ENCODE measurements at places on chromosomes 7 and 10. TPM values are rescaled to one million over a fixed set of nuclear protein-coding genes. Genes with fewer than 3 reads are reported as not detected.

RGR gene
- polyA plus RNA-seq = not detected

ABCB4 gene
- 0.67 TPM for polyA plus RNA-seq

CREM gene
- polyA plus RNA-seq = 33.9 TPM

CALHM2 gene
- polyA plus RNA-seq = 11.1 TPM

C10orf67 gene
- 0.50 TPM for polyA plus RNA-seq

NME8 gene
- polyA plus RNA-seq = not detected

FAM237B gene
- 0.17 TPM for polyA plus RNA-seq

CCDC172 gene
- not detected for polyA plus RNA-seq

JCAD gene
- 88.4 TPM for polyA plus RNA-seq

RABGEF1 gene
- polyA plus RNA-seq = 31.9 TPM

KNDC1 gene
- polyA plus RNA-seq = 3.8 TPM

PRKAG2 gene
- 18.6 TPM for polyA plus RNA-seq

ANKIB1 gene
- 45.0 TPM for polyA plus RNA-seq

AKR1B15 gene
- polyA plus RNA-seq = 0.19 TPM

PRR15 gene
- polyA plus RNA-seq = 0.22 TPM

LIPM gene
- polyA plus RNA-seq = not detected

SEC31B gene
- 23.2 TPM for polyA plus RNA-seq

AKR1C8 gene
- polyA plus RNA-seq = not detected

KCNK18 gene
- not detected for polyA plus RNA-seq

FOXP2 gene
- 35.3 TPM for polyA plus RNA-seq

MARCHF5 gene
- polyA plus RNA-seq = 79.5 TPM

RARRES2 gene
- polyA plus RNA-seq = 233 TPM

CALML3 gene
- 0.75 TPM for polyA plus RNA-seq

BZW2 gene
- polyA plus RNA-seq = 82.7 TPM

AS3MT gene
- 15.0 TPM for polyA plus RNA-seq

CNPY4 gene
- polyA plus RNA-seq = 54.1 TPM

OR2A12 gene
- 0.07 TPM for polyA plus RNA-seq

ANKRD7 gene
- 2.0 TPM for polyA plus RNA-seq

GBX1 gene
- 0.24 TPM for polyA plus RNA-seq

PDE1C gene
- polyA plus RNA-seq = 2.0 TPM

SPAM1 gene
- not detected for polyA plus RNA-seq

OR2A5 gene
- polyA plus RNA-seq = 0.11 TPM

PODXL gene
- 57.1 TPM for polyA plus RNA-seq

MUC3A gene
- 0.37 TPM for polyA plus RNA-seq

LRRTM3 gene
- polyA plus RNA-seq = 3.5 TPM

ELFN1 gene
- polyA plus RNA-seq = 3.9 TPM

RBM48 gene
- 20.0 TPM for polyA plus RNA-seq

All from left lung (tissue), 14 donors.